ENCODE measurements at places on chromosomes 12 and 14.

DNA sequence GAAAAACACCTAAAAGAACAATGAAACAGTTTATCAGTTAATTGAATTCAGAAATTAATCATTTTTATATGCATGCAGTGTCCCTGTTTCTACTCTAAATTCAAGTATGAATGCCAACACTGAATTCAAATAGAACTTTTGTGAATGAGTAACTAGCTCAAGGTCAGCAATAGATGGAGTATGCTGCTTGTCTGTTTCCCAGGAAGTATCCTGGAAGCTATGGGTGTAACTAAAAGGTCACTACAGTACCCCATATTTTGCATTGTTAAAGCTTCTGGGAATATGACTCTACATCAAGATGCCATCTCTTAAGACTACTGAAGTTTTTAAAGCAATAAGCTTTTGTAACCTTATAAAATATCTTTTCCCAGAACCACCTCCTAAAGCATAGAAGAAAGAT, 681.4 kb upstream of the FBXO33 start:
- DNase-seq: no peak

- no peak for DNase-seq
Measured at GRCh38 chr12:54680374-54680773, 32.2 kb upstream of the DCD start.

DNA sequence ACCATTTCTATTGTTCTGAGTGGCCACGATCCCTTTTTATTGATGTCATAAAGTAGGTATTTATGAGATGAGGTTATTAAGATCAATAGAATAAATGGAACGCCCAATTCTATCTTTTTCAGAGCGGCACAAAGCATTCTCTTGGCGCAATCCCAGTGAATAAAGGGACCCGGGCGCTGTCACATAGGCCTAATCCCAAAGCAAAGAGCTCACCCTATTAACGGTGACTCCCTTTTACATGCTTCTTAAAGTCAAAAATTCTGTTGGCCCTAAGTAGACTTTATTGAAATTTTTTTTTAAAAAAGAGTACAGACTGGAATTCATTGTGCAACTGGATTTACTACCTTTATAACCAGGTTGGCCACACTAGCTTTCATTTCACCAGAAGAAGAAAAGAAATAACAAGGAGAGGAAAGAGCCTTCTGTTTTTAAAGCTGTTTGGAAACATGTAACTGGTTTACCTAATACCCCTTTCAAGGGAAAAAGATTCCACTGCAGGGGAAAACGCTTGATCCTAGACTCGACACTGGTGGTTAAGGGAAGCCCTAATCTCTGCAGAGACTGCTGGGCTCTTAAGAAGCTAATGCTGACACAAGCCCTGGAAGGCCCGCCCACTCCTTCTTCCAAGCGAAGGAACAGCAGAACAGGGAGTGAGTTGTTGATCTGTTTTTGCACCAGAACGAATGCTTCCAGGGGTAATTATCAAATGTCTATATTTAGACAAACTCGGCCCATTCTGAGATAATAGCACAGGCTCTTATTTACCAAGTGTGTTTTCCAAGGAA, 381.2 kb downstream of the BCL11B start:
- no peak for DNase-seq

GRCh38 chr12:31298922-31299321, 27.0 kb downstream of the SINHCAF start:
- no peak for DNase-seq

GRCh38 chr12:107349008-107349747, 255.8 kb upstream of the CRY1 start:
- DNase-seq: no peak

GRCh38 chr12:98424726-98425401, 90.5 kb upstream of the TMPO start:
- peak; percentile 66 for DNase-seq
